AML-193 (cell line): ENCODE measurements at places on chromosomes 16 and 17.

DNA sequence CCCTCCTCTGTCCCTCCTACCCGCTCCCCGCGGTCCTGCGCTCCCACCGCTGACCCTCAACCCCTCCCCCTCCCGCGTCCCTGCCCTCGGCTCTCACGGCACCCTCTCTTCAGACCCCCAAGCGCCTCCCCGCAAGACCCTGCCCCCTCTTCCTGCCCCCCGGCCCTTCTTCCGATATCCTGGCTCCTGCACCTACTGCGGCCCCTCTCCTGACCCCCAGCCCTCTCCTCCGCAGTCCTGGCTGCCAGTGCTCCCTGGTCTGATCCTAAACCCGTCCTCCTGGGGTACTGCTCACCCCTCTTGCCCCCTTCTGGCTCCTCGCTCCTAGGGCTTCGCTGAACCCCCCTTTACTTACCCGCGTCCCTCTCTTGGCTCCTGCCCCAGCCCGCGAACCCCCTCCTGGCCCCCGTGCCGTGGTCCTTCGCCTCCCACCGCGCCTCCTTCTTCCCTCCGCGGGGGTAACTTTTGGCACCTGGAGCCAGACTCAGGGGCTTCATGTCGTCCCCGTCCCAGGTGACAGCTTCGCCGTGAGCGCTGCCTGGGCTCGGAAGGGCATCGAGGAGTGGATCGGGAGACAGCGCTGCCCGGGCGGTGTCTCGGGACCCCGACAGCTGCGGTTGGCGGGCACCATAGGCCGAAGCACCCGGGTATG, 839 bp downstream of the NKD1 start:
- no peak for DNase-seq

DNA sequence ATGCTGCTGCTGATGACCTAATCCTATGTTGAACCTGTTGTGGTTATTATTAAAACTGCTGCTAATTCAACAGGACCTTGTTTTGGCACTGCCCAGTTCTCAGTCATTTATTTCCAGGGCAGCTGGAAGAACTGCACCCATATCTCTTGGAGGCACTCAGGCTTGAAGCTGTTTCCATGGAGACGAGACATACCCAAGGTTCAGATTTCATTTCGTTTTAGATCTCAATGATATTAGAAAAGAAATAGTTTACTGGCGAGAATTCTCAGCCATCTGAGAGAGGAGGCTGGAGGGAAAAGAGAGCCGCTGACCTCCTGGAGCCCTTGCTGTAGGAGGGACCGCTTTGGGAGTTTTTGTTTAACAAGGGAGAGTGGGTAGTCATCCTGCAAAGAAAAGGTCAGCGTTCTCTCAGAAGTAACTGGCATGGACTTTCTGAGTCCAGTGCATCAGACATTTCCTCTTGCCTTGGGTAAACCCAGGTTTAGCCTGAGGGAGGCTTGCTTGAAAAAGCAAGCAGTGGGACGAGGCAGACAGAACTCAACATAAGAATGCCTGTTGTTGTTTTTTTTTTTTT, 75.4 kb downstream of the YPEL2 start:
- no peak for DNase-seq

DNA sequence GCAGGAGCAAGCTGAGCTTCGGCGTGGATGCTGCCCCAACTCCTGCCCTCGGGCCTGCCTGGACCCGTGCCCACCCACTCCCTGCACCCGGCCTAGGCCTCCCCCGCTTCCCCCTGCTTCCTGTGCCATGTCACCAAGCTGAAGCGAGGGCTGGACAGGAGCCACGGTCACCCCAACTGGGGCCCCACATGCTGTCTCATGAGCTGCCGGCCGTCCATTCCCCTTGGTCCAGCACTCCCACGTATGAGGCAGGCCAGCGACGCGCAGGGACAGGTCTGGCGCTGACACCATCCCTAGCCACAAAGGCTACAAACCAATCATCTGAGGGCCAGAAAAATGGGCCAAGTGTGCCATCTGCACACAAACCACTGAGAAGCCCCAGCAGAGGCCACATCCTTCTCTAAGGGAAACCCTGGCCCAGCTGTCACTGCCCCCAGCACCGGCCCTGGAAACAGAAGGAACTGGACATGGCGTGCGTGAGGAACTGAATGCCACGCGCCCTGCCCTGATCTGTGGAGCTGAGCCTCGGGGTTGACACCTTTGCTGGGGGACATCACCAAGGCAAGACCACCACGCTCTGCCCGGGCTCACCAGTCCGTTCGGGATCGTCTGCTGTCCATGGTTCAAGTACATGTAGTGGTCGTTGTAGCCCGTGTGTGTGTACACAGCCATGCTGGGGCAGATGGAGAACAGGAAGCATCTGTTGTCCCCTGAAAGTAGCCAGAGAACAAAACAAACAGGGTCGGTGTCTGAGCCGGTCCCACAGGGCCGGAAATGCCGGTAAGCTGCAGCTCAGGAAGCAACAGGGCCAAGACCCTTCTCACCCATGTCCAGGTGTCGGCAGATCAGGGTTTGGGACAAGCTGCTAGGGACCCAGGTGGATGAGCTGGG, 22.2 kb downstream of the MEAK7 start:
- DNase-seq: no peak

- no peak for DNase-seq
Observed at GRCh38 chr17:61806936-61807335, 56.4 kb downstream of the BRIP1 start.

DNA sequence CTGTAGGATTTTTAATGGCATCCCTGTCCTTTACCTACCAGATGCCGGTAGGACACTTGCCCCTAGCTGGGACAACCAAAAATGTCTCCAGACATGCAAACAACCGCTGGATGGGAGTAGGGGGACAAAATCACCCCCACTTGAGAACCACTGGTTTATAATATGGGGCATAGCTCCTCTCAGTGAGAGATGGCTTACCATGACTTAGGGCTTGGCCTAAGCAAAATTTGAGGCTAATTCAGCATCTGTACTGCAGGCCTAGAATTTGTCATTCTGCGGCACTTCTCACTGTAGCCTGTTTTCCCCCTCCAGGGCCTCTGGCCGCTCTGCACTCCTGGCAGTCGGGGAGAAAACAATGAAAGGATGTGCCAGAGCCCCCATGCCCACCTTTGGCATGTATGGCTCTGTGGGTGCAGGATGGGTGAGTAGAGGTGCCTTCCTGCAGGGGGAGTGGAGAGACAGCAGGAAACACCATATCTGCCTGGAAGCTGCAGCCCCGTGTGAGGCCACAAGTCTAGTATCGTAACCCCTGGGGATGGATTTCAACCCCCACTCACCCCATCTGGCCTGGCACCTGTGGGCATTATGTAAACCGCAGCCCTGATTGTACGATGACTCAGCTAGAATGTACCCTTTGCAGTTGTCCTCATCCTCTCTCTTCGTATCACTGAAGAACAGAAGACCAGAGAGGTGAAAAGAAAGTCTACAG, 268.1 kb downstream of the SOX9 start:
- DNase-seq: no peak

DNA sequence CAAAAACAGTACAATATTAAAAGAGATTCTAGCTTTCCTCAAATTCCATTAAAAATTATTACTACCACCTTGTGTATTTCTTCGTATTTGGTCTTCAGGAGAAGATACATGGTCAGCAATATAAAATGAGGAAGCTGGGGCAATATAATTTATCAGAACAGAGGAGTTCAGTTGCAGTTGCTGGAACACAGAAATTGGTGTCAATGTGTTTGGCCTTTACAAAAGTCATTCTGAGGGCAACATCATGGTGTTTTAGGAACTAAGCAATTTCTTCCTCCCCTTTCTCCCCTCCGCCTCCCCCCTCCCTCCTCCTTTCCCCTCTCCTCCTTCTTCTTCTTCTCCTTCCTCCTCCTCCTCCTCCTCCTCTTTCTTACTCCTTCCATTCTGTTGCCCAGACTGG, 102.1 kb downstream of the YPEL2 start:
- peak; percentile 35 for DNase-seq

DNA sequence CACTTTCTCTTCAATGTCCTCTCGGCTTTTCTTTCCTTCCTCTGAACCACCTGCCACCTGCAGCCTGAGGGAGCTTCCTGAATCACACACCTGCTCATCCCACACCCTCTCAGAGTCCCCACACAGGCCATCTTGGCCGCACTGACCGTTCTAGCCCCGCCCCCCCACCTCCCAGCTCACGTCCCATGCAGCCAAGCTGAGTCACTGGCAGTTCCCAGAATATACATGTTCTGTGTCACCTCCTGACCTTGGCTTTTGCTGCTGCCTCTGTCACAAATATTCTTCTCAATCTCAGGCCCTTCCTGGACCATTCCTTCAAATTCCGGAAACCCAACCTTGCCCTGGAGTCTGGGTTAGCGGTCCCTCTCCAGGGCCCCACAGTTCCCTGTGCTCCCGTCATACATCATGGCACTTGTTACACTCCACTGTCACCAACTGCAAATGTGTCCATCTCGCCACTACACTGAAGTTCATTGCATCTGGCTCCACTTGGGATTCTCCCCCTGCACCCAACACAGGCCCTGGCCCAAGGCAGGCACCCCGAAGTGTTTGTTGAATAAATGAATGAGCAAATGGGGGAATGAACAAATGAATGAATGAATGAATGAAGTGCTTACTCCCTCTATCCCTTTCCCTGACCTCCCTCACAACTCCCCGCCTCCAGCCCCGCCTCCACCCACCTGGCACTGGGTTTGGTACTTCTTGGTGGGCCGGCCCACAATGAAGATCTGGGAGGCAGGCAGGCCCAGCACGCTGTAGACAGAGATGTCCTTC, 12.8 kb downstream of the PIMREG start:
- DNase-seq: no peak

DNA sequence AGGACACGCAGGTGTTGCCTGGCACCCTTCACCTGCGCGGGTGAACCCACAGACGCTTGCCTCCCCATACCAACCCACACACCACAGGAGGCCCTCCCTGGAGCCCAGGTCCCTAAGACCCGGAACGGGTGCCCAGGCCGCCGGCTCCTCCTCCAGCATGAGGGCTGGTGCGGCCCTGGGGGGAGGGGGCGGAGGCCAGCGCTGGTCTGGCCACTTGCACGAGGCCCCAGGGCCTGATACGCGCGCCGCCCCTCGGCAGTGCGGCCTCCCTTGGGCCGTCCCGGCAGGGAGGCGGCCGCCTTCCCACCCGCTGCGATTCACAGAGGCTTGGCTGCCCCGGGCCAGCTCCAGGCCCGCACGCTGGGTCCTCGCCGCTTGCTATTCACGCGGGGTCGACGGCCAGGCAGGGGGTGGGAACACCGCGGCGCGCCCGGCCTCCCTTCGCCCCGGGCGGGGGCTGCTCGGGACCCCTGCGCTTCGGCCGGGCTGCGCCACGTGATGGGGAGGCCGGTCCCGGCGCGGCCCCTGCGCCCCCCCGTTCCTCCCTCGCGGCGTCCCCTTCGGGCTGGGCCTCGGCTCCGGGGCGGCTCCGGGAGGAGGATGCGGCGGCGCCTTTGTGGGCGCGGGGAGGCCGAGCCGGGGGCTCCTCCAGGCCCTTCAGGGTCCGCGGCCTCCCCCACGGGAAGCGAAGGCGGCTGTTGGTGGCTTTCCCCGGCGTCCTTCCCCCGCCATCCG, 685 bp downstream of the FASN start:
- peak; percentile 28 for DNase-seq

GRCh38 chr17:147796-148740, 10.7 kb downstream of the SCGB1C2 start:
- no peak for DNase-seq

DNA sequence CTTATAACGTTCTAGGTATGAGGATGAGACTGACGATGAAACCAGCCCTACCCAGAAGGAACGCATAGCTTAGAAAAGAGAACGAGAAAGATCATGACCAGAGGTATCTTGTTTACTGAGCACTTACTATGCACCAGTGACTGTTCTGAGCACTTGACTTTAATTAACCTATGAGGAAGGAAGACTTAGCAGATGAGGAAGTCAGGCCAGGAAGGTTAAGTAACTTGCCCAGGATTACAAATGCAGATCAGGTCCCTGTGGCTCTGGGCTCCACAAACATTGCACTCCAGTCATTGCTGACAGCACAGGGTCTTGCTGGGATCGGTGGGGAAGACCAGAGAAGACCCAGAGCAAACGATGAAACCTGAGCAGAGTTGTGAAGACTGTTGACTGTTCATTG, 7.1 kb downstream of the KRT13 start:
- peak; percentile 99 for DNase-seq

DNA sequence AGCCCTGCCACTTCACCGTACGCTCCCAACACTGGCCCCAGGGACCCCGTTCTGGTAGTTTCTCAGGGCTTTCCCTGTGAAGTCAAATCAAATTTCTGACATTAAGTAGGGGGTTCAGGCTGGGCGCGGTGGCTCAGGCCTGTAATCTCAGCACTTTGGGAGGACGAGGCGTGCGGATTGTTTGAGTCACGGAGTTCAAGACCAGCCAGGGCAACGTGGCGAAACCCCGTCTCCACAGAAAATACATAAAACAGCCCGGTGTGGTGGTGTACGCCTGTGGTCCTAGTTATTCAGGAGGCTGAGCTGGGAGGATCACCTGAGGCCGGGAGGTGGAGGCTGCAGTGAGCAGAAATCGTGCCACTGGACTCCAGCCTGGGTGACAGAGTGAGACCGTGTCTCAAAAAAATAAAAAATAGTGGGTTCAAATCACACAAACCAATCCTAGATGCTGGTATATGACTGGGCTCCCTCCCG, 632 bp downstream of the CYBC1 start:
- DNase-seq: no peak

DNA sequence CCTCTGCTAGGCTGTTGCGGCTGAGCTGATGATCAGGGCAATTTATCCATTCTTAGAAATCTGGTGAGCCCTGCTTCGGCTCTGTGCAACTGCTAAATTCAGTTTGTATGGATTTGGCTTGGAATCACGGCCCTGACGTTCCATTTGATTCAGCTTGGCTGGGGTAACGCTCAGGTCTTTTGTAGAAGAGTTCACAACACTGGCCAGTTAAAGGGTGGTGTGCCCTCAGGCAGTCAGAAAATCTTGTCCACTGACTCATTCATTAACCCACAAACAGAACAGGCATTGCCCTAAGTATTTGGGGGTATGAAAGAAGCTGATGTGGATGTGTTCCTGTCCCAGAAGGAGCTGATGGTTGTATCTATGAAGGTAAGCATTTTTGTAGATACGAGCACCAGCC, 53.9 kb downstream of the GNAO1 start:
- DNase-seq: no peak

DNA sequence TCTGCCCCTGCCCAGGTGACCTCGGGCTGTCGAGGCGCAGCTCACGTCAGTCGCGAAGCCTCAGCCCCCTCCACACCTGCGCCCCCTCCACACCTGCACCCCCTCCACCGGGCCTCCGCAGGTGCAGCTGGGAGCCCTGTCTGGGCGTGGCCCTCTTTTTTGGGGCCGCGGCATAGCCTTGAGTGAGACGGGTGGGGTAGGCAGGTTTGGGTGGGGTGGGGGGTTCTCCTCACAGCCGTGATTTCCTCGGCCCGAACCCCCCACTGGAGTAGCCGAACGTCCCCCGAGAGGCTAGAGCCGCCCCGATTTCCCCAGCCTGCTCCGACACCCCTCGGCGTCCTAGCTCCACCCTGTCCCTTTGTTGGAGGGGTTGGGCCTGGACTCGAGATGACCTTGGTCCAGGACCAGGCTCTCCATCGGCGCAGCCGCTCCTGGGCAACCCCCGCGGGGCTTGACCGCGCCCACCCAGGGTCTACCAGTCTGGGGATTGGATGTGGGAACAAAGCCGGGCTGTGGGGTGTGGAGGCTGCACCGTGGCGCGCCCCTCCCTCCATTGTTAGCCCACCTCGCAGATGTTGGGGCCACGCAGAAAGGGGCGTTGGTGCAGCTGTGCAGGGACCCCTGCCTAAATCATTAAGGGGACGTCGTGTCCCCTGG, 626 bp downstream of the TUBB3 start:
- no peak for DNase-seq

- peak; percentile 84 for DNase-seq
Observed at GRCh38 chr17:36148559-36149295, 27.7 kb downstream of the TBC1D3B start.
